ENCODE measurements at places on chromosomes 4 and X.

DNA sequence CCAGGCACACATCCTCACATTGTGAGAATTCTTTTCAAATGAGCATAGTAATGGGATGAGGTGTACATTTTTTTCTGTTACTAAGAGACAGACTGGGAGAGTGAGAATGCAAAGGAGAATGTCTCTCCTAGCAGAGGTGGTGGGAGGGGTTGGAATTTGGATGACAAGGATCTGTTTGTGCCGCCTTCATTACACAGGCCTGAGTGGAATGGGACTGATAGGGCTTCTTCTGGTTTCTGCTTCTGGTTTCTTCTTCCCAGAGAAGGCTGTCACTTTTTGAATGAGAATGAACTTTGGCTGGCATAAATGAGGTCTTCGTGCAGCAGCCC is 55.4 kb downstream of the C4orf51 start:
- DNase-seq, result no peak

DNA sequence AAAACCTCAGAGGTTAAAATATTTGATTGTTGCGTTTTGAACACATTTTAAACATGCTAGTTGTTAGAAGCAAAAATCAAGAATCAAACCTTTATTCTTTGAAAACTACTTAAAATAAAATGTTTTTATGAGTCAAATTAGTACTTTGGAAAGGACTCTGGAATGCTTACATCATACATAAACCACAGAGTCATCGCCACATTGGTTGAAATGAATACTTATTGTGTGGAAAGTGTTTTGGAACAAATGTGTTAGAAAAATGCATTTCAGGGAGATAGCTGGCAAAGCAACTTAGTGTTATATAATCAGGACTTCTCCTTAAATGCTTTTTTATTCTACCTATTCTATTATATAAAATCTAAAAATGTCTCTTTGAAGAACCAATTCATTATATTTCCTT is 49.4 kb upstream of the CAMK2D start:
- peak; percentile 55 for DNase-seq

- no peak for DNase-seq
These were observed at the start of gene ARHGAP4 for GRCh38 chrX:153925739-153926551. Gene ARHGAP4 (minus strand): TSS chrX:153926264. CDS start chrX:153926202, 62 bp downstream.

DNA sequence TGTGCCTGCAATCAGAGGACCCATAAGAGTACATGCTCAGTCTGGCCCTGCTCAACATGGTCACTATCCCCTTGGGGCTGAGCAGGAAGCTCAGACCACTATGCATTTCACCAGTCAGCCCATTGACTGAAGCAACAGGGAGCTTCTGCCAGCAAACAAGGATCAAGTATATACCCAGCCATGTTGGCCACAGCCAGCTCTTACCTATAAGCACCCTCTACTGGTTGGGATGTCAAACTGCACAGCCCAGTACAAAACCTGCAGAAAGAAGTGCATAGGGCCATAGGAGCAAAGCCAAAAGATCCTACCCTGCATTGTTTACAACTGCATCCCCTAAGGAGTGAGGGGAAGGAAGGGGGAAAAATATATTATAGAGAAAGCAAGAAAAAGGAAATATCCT is 214.4 kb upstream of the CPEB2 start:
- peak; percentile 25 for DNase-seq

DNA sequence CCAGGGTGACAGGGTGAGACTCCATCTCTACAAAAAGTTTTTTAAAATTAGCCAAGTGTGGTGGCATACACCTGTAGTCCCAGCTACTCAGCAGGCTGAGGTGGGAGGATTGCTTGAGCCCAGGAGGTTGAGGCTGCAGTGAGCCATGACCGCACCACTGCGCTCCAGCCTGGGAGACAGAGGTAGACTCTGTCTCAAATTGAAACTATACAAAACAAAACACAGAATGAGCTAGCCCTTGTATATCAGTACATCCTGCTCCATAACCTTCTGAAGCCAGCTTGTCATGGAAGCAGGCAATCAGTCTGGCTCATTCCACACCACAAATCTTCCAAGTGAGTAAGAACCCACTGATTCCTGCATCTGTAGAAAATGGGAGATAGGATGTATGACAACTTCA is 49.0 kb downstream of the CD99L2 start:
- no peak for DNase-seq

- peak; percentile 71 for DNase-seq
These were observed 669 bp upstream of the PHKA2 start for GRCh38 chrX:18984381-18985185.

DNA sequence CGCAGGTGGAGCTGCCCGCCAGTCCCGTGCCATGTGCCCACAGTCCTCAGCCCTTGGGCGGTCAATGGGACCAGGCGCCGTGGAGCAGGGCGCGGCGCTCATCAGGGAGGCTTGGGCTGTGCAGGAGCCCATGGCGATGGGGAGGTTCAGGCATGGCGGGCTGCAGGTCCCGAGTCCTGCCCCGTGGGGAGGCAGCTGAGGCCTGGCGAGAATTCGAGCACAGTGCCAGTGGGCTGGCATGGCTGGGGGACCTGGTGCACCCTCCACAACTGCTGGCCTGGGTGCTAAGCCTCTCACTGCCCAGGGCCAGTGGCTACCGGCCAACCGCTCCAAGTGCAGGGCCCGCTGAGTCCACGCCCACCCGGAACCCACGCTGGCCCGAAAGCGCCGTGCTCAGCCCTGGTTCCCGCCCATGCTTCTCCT is 646.5 kb downstream of the GABRG1 start:
- no peak for DNase-seq

DNA sequence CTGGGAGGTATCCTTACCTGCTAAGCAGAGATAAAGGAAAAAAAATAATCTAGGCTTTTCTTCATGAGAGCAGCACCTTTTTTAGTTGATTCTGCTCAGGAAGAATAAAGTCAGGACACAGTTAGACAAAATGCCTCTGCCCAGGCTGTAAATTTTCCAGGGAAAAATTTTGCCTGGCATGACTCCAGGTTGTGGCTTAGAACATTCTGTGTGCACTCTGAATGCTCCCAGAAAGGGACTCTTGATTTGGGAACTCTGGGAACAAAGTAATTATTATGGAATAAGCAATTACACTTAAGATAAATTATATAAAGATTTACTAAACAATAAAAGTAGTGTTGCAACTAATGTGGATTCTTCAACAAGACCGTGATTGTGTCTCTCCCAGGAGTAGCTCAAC is 826.2 kb upstream of the TENM3 start:
- no peak for DNase-seq

GRCh38 chr4:86872135-86872534 is 20.1 kb downstream of the C4orf36 start:
- no peak for DNase-seq

DNA sequence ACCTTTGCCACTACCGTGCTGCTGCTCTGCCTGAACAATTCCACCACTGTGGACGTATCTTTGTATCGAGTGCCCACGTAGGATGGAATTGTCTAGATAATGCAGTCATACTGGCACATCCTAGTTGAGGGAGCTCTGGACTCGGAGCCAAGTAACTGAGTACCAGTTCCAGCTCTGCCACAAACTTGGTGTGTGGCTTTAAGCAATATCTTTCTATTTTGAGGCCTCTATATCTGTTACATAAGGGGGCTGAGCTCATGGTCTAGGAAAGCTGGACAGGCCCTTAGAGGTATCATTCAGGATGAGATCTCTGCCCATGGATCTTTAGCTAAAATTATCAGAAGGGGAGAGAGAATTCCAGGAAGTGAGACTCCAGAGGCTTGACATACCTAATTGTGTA is 12.4 kb downstream of the GABRE start:
- DNase-seq, result no peak

GRCh38 chr4:10670321-10670720 is 14.2 kb downstream of the CLNK start:
- DNase-seq, result no peak

- DNase-seq, result no peak
These were observed 108.2 kb downstream of the PCDH7 start for GRCh38 chr4:30828264-30828926.

- no peak for DNase-seq
These were observed 77.3 kb upstream of the IL2 start for GRCh38 chr4:122533841-122534240.

All from inflammatory macrophage treated with lipopolysaccharide for 4 hours (primary cell).